Naive B cell (primary cell): ENCODE measurements at places on chromosomes 7 and 10. TPM values are rescaled to one million over a fixed set of nuclear protein-coding genes. Genes with fewer than 3 reads are reported as not detected.
A peak's percentile ranks its signal among the peaks of the same experiment; 100 is the strongest.

GRCh38 chr7:80614851-80615271, 23.6 kb upstream of the CD36 start:
- H3K27me3 ChIP-seq = peaks cover 3% of the 10 kb centered on the region
- DNase-seq = no peak
- H3K4me3 ChIP-seq = no peak overlapping the region
- H3K27ac ChIP-seq = no peak overlapping the region
- no peaks in the 10 kb centered on the region for H3K36me3 ChIP-seq

The PTF1A gene
- not detected for polyA plus RNA-seq

DNA sequence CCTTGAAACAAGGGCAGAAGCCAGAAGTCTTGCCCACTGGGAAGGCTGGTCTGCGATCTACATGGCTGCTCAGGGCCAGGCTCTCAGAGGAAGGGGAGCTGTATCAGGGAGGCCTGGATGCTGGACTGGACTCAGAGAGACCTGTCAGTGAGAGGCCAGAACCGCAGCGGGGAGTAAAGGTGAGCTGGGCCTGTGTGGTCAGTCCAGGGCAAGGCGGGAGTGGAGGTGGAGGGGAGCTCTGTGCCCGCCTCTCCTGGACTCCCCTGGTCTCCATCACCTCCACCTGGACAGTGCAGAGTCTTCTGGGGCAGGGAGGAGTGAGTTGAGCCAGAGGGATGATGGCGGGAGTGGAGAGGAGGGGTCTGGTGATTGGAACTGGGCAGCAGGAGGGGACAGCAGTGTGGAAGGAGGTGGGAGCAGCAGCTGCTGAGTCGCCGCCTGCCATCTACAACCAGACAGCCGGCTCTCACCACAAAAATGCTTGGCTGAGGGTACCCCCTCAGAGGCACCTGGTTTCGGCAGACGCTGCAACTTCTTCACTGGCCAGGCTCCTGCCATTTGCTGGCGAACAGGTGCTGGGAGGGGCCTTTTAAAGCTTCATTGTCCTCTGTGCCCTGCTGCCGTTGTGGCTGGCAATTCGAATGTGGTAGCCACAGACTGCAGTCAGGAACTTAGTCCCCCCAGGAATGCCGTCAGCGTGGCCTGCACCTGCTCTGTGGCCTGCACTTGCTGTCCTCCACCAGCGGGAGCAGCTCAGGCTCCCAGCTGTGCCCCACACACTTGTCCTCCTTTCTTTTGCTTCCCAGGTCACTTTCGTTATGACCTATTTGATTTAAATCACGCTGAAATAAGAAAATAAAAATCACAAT, 3.5 kb downstream of the RASSF4 start:
- no peaks in the 10 kb centered on the region for H3K36me3 ChIP-seq
- peaks cover 72% of the 10 kb centered on the region for H3K4me1 ChIP-seq
- no peaks in the 10 kb centered on the region for H3K27me3 ChIP-seq
- peak overlapping the region; percentile 53 for H3K4me3 ChIP-seq

- no peak for DNase-seq
- H3K4me1 ChIP-seq = peaks cover 4% of the 10 kb centered on the region
- no peaks in the 10 kb centered on the region for H3K36me3 ChIP-seq
Observed at GRCh38 chr10:43264344-43264964, 2.4 kb downstream of the RASGEF1A start.

The GATA3 gene
- not detected for polyA plus RNA-seq

DNA sequence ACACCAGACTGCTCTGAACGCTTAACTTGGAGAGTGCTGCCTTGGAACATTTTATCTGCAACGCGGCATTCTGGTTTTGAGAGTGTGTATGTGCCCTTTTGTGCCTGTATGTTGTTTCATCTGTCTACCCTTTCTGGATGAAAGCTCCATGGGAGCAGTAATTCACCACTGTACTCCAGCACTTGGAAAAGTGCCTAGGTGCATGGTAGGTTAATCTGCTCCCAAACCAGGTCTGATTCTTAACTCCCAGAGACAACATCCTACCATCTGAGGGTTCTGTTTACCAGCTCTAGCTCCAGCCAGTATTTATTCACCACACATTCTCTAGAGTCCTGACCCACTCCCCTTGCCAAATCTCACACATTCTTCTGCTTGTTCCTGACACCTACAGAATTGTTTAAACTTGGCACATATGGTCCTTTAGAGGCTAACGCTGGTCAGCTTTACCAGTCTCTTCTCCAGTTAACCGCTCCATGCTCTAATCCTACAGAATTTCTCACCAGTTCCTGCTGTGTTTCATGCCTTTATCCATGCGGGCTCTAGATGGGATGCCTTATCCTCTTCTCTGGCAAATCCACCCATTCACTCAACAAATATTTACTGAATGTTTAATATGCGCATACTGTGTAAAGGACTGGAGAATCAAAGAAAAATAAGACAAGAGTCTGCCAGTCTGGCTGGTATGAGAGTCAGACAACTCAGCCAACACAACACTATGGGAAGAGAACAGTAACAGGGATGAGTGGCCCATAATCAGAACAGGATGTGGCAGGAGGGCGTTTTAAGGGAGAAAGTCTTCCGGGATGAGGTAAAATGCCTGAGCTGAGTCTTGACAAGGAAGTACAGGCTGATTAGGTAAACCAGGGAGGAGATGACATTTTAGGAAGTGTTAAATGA, 46.3 kb downstream of the MTPN start:
- peaks cover 18% of the 10 kb centered on the region for H3K36me3 ChIP-seq
- peaks cover 49% of the 10 kb centered on the region for H3K4me1 ChIP-seq
- no peaks in the 10 kb centered on the region for H3K27me3 ChIP-seq
- no peak for DNase-seq
- no peak overlapping the region for H3K4me3 ChIP-seq

The PDGFA gene
- not detected for polyA plus RNA-seq

- H3K27ac ChIP-seq = no peak overlapping the region
- no peak overlapping the region for H3K4me3 ChIP-seq
- H3K4me1 ChIP-seq = no peaks in the 10 kb centered on the region
- DNase-seq = no peak
- H3K27me3 ChIP-seq = no peaks in the 10 kb centered on the region
- H3K36me3 ChIP-seq = no peaks in the 10 kb centered on the region
Observed at GRCh38 chr7:71173955-71174354, 42.0 kb downstream of the GALNT17 start.

The MYL7 gene
- not detected for polyA plus RNA-seq

DNA sequence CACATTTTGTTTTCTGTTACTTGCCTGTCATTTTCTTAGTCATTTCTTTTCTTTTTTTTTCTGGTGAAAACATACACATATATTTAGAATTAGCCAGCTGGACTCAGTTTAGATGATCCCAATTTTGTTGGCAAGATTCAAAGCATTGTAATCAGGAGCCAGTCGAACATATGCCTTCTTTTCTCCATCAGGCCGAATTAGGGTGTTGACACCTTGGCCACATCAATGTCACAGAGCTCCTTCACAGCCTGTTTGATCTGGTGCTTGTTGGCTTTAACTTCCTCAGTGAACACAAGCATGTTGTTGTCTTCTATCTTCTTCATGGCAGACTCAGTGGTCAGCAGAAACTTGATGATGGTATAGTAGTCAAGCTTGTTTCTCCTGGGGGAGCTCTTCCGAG, 32.6 kb downstream of the PHF14 start:
- H3K4me3 ChIP-seq = no peak overlapping the region
- H3K27ac ChIP-seq = no peak overlapping the region
- H3K36me3 ChIP-seq = peaks cover 6% of the 10 kb centered on the region
- no peaks in the 10 kb centered on the region for H3K27me3 ChIP-seq
- peaks cover 11% of the 10 kb centered on the region for H3K4me1 ChIP-seq

GRCh38 chr10:4343873-4344272, 482.1 kb upstream of the AKR1E2 start:
- H3K36me3 ChIP-seq = peaks cover 8% of the 10 kb centered on the region
- H3K27me3 ChIP-seq = peaks cover 9% of the 10 kb centered on the region
- H3K27ac ChIP-seq = no peak overlapping the region
- DNase-seq = no peak

The NEURL1 gene
- 0.32 TPM for polyA plus RNA-seq

- H3K27me3 ChIP-seq = no peaks in the 10 kb centered on the region
- peak overlapping the region; percentile 64 for H3K4me3 ChIP-seq
- H3K4me1 ChIP-seq = peaks cover 79% of the 10 kb centered on the region
- peaks cover 6% of the 10 kb centered on the region for H3K36me3 ChIP-seq
Observed at GRCh38 chr7:38905056-38905759, 3.8 kb downstream of the VPS41 start.
